Tibial nerve (tissue), 4 donors: ENCODE measurements at places on chromosomes 1 and 21.

DNA sequence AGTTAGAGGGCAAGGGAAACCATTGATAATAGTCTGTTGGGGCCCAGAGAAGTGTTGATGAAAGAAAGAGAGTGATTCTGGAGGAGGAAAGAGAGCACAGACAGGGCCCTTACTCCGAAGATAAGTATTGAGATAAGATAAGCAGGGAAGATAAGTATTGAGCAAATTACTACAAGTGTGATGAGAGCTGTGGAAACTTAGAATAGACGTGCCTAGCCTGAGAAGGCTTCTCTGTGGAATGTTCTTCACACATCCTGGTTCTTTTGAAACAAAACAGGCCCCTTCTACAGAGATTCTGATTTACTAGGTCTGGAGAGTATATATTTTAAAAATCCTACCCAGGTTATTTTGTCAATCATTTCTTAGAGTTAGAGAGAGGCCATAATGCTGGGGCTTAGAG lies 26.4 kb downstream of the FNBP1L start:
- DNase-seq = no peak

GRCh38 chr1:66725885-66726665 lies 26.2 kb upstream of the DYNLT5 start:
- peak; percentile 16 for DNase-seq

GRCh38 chr21:21137986-21138385 lies 139.8 kb downstream of the NCAM2 start:
- no peak for DNase-seq

- DNase-seq = no peak
Measured at GRCh38 chr1:77281491-77282186, at the start of gene AK5. Gene AK5, plus strand, starts transcription at chr1:77282019. Its CDS starts 295 bp downstream, at chr1:77282314.

GRCh38 chr1:51910221-51911000 lies 31.9 kb upstream of the NRDC start:
- DNase-seq = no peak

DNA sequence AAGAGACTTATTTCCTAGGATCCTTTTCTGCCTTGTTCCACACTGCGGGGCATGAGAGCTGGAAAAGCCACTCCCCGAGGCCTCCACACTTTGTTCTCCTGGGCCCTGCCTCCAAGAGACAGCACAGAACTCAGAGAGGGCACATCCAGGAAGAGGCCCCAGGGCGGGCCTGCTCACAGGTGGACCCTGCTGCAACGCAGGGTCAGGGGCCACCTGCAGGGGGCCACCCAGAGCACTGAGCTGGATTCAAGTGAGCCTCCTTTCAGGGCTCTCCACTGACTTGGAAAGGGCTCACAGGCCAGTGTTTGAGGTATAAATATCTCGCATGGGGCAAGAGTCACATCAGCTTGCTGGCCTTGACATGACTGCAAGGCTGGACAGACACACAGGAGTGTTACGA lies 4.8 kb downstream of the RGS16 start:
- DNase-seq = no peak

DNA sequence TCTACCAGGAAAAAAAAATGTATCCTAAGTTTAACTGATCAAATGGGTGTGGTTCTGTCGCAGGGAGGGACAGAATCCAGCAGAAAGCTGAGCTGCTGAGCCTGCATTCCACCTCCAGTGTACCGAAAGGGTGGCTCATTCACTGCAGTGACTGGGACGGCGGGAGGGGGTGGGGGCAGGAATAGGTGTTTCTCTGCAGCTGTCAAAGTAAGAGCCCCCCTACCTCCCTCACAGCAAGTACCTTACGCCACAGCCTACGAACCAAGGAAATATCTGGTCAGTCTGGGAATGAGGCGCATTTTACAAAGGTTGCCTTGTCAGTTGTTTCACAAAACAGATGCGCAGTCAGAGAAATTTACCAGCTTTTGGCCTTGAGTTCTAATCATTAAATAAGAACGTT lies 1.7 kb downstream of the S100B start:
- no peak for DNase-seq

GRCh38 chr1:161074676-161075368 lies 5.1 kb upstream of the ARHGAP30 start:
- no peak for DNase-seq

- DNase-seq = no peak
Measured at GRCh38 chr1:42730988-42731387, 9.0 kb downstream of the CLDN19 start.

- no peak for DNase-seq
Measured at GRCh38 chr1:56025942-56026341, 553.4 kb downstream of the PLPP3 start.

GRCh38 chr1:77639056-77639455 lies 43.4 kb downstream of the ZZZ3 start:
- no peak for DNase-seq

DNA sequence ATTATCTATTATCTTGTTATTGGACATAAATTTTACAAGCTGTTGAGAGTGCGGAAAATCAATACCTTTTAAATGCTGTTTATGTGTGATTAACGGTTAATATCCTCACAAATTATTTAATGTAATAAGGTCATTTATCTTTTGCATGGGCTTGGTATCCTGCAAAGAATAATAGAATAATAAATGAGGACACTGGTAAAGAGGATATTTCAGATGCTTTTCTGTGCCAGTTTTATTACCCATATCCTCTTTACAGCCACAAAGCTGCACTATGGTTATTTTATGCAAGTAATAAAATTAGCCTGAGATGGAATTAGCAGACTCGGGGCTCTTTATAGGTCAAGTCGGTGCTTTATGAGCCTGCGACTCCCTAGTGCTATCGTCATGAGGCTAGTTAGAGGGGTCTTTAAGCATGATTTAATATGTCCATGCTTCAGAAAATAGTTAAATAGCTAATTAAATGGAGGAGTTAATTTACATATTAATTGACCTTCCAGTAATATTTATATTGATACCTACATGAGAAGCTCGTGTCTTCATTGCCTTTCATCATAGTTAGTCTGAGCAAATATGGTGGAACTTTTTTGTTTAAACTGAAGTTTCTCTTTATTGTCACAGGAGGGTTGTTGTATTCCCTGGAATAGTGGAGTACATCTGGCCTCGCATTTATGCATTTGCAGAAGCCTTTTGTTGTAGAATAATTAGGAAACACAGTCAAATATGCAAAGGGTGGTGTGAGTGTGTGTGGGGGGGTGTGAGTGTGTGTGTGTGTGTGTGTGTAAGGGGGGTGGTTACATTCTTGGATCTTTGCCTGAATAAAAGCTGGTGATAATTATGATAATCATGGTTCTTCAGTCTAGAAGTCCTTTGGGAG lies 120.3 kb downstream of the ATG4C start:
- DNase-seq = no peak

- no peak for DNase-seq
Measured at GRCh38 chr1:40153073-40153770, 8.0 kb upstream of the RLF start.

DNA sequence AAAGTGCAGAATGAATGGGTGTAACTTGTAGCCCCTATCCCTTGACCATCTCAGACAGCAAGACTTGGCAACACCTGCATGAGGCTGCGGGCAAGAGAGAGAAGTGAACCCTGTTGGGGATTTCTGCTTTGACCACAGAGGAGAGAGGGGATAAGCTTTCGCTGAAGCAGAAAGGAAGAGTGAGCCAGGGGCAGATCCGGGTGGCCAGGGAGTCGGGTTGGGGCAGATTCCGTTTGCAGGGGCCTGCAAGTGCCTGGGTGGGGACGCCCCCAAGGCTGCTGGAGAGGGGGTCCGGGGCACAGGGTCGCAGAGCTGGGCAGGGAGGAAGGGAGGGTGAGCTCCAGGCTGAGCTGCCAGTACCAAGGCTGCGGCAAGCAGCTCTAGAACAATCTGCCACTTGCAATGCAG lies 25.3 kb upstream of the PIK3CD start:
- no peak for DNase-seq

GRCh38 chr1:223135176-223135942 lies 7.7 kb downstream of the TLR5 start:
- no peak for DNase-seq
